M059J (cell line): ENCODE measurements at places on chromosomes 6 and 20. TPM values are rescaled to one million over a fixed set of nuclear protein-coding genes. Genes with fewer than 3 reads are reported as not detected.

DNA sequence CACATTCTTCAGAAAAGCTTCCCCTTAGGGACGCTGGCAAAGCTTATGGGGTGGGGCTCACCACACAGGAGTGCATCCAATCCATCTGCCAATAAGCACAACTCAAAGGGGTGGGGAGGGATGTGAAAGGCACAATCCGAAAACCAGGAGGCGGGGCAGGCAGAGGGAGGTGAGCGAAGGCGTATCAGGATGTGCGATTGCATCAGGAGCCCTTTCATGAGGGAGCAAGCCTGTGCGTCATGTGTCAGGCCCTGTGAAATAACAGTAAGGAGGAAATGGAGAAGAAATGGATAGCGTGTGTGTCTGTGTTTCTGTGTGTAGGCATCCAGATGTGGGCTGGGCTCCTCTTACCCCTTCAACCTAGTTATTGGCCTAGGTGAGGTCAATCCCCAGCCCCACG is 382.4 kb upstream of the CDH4 start:
- no peak for DNase-seq

DNA sequence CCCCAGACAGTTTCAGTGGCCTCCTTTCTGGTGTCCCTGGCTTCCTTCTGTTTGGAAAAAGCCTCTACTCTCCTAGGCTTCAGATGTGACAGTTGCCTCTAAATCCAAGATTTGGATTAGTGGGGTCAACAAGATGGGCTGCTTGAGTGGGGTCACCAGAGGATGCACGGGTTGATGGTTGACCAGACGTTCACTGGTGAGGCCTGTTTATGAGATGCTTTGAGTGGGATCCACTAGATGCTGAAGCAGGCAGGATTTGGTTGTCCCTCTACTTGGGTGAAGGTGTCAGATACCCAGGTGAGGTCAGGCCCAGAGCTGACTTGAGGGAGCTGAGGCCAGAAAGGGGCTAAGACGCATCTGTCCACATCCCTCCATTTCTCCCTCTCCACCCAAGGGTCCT is 8.1 kb upstream of the DLGAP4 start:
- no peak for DNase-seq

GRCh38 chr6:169993861-169994481 is 242.5 kb downstream of the ERMARD start:
- no peak for DNase-seq

Gene AFG1L
- total RNA-seq: 8.9 and 12.4 TPM in 2 replicates

Gene CDKAL1
- total RNA-seq: 25.7 and 36.4 TPM in 2 replicates
